PC-3 (cell line): ENCODE measurements at places on chromosomes 1 and 21. TPM values are rescaled to one million over a fixed set of nuclear protein-coding genes. Genes with fewer than 3 reads are reported as not detected.

Gene RPTN
- not detected in 2 replicates for total RNA-seq

Gene RHD
- total RNA-seq, result not detected in 2 replicates

Gene BSND
- total RNA-seq, result not detected in 2 replicates

GRCh38 chr1:11298390-11299224, 25.6 kb downstream of the UBIAD1 start:
- no peak for DNase-seq
- H3K27ac ChIP-seq, result no peak overlapping the region
- H3K4me1 ChIP-seq, result no peaks in the 10 kb centered on the region
- H3K36me3 ChIP-seq, result 0 out of 2 replicates have a peak, but pooled peaks cover 8% of the 10 kb centered on the region
- H3K4me3 ChIP-seq, result no peak overlapping the region
- H3K27me3 ChIP-seq, result no peaks in the 10 kb centered on the region

DNA sequence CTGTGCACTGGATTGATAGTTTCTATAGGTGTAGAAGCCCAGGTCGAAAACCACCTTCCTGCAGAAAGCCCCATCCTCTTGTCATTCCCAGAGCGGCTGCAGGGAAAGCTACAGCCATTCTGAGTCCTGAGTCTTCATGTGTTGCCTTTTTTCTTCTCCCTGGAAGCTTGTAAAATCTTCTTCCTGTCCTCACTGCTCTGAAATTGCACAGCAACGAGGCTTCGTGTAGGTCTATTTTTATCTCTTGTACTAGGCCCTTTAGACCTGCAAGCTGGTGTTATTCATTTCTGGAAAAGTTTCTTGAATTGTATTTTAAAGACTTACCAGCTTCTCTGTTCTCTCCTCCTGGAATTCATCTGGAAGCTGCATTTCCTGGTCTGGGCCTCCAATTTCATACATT, 44.2 kb upstream of the ETS2 start:
- H3K4me3 ChIP-seq, result no peak overlapping the region
- no peak overlapping the region for H3K27ac ChIP-seq
- no peaks in the 10 kb centered on the region for H3K36me3 ChIP-seq
- no peak for DNase-seq
- H3K27me3 ChIP-seq, result no peaks in the 10 kb centered on the region
- peaks cover 18% of the 10 kb centered on the region for H3K4me1 ChIP-seq

GRCh38 chr1:33348194-33348593, 27.3 kb upstream of the A3GALT2 start:
- DNase-seq, result peak; percentile 28
- peak overlapping the region; percentile 94 for H3K27ac ChIP-seq
- no peaks in the 10 kb centered on the region for H3K27me3 ChIP-seq
- H3K36me3 ChIP-seq, result peaks cover 41% of the 10 kb centered on the region

Gene HPDL
- not detected in 2 replicates for total RNA-seq

Gene DISC1
- 3.4 and 5.1 TPM in 2 replicates for total RNA-seq

Gene C1orf94
- total RNA-seq, result not detected in 2 replicates

Gene OR2AK2
- total RNA-seq, result 0.11 TPM in 1 of 2 replicates, not detected in the other

Gene FLG2
- not detected in 2 replicates for total RNA-seq

Gene PM20D1
- total RNA-seq, result not detected in 2 replicates

Gene SPOCD1
- total RNA-seq, result 4.1 and 5.4 TPM in 2 replicates

DNA sequence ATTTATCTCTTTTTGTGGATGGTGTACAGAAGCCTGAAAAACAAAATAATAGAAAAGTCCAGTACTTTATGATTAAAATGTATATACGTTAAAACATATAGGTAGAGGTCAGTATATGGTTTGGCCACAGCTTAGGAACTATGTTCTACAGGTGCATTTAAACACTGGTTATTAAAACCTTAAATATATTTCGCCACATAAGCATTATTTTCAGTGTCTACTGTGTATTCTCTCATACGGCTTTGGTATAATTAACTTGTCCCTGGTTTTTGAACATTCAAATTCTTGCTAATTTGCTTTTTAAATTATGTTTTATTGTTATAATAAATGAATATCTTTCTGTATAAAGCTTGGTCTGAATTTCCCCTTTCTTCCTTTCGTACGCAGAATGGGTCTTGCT, 87.9 kb downstream of the GTF2B start:
- H3K27ac ChIP-seq, result no peak overlapping the region
- no peaks in the 10 kb centered on the region for H3K27me3 ChIP-seq
- peaks cover 39% of the 10 kb centered on the region for H3K36me3 ChIP-seq
- no peak overlapping the region for H3K4me3 ChIP-seq
- peaks cover 9% of the 10 kb centered on the region for H3K4me1 ChIP-seq

GRCh38 chr21:28699596-28700259, 292.9 kb downstream of the LTN1 start:
- H3K4me1 ChIP-seq, result no peaks in the 10 kb centered on the region
- no peak overlapping the region for H3K27ac ChIP-seq
- H3K4me3 ChIP-seq, result no peak overlapping the region
- H3K27me3 ChIP-seq, result no peaks in the 10 kb centered on the region
- no peak for DNase-seq
- H3K36me3 ChIP-seq, result no peaks in the 10 kb centered on the region

Gene ACTL8
- total RNA-seq, result not detected in 2 replicates

DNA sequence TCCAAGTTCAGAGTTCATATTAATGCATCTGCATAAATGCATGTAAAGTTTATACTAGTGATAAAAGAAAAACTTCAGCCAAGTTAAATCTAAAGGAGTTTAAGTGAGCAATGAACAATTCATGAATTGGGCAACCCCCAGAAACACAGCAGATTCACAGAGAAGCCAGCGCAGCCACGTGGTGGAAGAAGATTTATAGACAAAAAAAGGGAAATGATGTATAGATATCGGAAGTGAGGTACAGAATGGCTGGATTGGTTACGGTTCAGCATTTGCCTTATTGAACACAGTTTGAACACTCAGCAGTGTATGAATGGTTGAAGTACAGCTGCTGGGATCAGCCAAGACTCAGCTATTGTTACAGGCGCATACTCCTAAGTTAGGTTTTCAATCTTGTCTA, 5.7 kb downstream of the AK5 start:
- peaks cover 15% of the 10 kb centered on the region for H3K4me1 ChIP-seq
- peak overlapping the region; percentile 33; the same call in 1 of the 2 replicates for H3K27ac ChIP-seq
- no peaks in the 10 kb centered on the region for H3K27me3 ChIP-seq
- no peak overlapping the region for H3K4me3 ChIP-seq
- DNase-seq, result no peak

GRCh38 chr1:217590598-217590997, 40.3 kb downstream of the GPATCH2 start:
- peak; percentile 19 for DNase-seq
- no peaks in the 10 kb centered on the region for H3K27me3 ChIP-seq
- H3K27ac ChIP-seq, result no peak overlapping the region
- no peak overlapping the region for H3K4me3 ChIP-seq
- no peaks in the 10 kb centered on the region for H3K4me1 ChIP-seq

DNA sequence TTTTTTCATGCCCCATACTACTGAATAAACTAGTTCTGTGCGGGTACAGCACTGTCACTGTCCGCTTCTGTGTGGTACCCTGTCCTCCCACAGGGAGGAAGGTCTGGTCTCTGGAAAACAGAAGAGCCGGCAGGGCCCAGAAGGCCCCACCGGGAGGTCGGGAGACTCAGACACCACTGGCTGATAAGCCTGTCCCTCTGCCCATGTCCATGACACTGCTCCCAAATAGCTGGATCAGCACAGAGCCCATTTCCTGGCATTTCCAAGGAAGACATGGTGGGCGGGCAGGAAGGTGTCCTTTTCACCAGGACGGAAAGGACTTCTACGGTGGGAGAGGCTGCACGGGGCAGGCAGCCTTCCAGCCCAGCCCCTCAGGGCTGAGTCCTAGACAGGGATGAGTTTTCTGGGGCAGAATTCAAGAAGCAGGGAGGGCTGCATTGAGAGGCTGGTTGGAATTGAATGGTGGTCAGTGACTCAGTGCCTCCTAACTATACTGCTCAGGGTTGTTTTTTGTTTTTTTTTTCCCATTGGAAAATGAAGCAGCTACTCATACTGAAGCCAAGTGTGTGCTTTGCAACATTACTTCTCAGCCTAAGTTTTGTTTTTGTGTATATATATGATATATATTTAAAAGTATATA, 7.1 kb downstream of the PSRC1 start:
- peak; percentile 60 for DNase-seq
- H3K27ac ChIP-seq, result peak overlapping the region; percentile 95
- peak overlapping the region; percentile 54 for H3K4me3 ChIP-seq

DNA sequence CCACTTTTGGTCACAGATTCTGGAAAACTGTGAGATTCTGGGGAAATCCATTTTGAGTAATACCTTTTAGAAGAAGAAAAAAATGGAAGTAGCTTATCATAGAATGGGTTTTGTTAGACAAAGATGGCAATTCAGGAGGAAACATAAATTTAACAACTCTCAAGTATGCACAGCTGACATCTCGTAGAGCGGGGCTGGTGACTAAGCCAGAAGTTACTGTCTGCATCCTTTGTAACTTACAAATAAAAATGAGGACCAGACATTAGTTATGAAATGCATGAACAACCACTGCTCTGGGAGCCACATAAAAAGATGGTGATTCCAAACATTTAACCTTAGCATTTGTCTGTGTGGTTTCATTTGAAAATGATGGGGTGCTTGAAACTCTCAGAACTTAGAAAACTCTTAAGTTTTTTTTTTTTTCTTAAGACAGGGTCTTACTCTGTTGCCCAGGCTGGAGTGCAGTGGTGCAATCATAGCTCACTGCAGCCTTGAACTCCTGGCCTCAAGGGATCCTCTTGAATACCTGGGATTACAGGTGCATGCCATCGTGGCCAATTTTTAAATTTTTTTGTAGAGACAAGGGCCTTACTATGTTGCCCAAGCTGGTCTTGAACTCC, 49.2 kb upstream of the ATP5PO start:
- no peaks in the 10 kb centered on the region for H3K36me3 ChIP-seq
- no peak overlapping the region for H3K4me3 ChIP-seq
- H3K27me3 ChIP-seq, result no peaks in the 10 kb centered on the region

- DNase-seq, result no peak
- no peaks in the 10 kb centered on the region for H3K4me1 ChIP-seq
- no peaks in the 10 kb centered on the region for H3K27me3 ChIP-seq
- H3K4me3 ChIP-seq, result no peak overlapping the region
- peaks cover 8% of the 10 kb centered on the region for H3K36me3 ChIP-seq
- no peak overlapping the region for H3K27ac ChIP-seq
Observed at GRCh38 chr1:11963622-11964021, 16.6 kb upstream of the MFN2 start.

DNA sequence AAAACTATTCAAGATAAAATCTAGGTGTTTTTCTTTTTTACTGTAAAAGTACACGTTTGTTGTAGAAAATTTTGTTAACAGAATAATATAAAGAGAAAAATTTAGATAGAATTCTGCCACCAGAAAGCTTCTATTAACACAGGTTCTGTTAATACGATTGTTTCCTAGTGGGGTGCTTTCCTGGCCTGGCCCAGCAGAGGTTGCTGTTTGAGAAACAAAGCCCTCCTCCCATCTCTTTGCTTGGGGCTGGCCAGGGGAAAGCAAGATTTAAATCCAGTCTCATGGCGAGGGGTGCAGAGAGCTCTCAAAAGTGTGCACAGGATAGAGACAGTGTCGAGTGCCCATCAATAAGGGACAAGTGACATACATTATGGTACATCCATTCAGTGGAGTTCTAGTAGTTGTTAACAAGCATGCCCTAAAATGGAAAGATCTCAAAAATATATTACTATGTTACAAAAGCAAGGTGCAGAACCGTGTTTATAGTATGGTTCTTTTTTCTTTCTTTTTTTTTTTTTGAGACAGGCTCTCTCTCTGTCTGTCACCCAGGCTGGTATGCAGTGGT, 14.6 kb upstream of the ACBD3 start:
- H3K4me3 ChIP-seq, result no peak overlapping the region
- no peaks in the 10 kb centered on the region for H3K4me1 ChIP-seq
- H3K27me3 ChIP-seq, result no peaks in the 10 kb centered on the region
- no peak overlapping the region for H3K27ac ChIP-seq
- peak; percentile 56 for DNase-seq

GRCh38 chr1:201085902-201086735, 26.1 kb downstream of the CACNA1S start:
- H3K4me3 ChIP-seq, result no peak overlapping the region
- peaks cover 24% of the 10 kb centered on the region for H3K27me3 ChIP-seq
- peaks cover 12% of the 10 kb centered on the region for H3K4me1 ChIP-seq
- no peaks in the 10 kb centered on the region for H3K36me3 ChIP-seq

DNA sequence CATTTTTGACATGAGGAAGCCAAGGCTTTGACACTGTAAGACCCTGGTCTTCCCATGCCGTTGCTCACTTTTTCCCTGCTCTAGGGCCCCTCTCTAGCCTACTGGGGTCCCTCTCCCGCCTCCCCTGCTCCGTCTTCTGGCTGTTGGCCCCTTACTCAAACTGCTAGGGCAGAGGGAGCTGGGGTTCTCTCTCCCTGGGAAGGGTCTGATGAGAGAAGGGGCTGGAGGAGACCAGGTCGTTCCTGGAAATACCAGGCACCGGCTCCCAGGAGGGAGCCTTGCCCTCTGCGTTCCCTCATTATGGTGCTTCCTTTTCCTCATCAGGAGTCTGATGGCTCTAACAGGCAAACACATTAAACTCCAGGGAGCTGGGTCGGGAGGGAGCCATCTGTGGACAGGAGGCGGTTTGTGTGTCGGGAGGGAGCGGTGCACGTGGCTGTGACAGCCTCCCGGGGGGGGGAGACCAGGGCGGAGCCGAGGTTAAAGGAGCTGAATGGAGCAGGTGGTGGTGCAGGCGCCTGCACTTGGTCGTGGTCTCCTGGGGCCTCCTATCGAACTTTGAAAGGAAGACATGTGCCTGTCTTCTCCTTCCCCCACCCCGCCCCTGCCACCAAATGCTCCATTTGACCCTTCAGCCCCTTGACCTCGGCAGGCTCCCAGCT, 35.4 kb upstream of the LHX4 start:
- no peak for DNase-seq
- H3K27ac ChIP-seq, result no peak overlapping the region
- H3K4me1 ChIP-seq, result no peaks in the 10 kb centered on the region
- H3K4me3 ChIP-seq, result no peak overlapping the region
